ENCODE measurements at places on chromosomes 3 and 15.

GRCh38 chr3:132037581-132037980 lies 2.8 kb upstream of the CPNE4 start:
- DNase-seq = no peak

- no peak for DNase-seq
Observed at GRCh38 chr3:15042936-15043335, 22.2 kb downstream of the MRPS25 start.

DNA sequence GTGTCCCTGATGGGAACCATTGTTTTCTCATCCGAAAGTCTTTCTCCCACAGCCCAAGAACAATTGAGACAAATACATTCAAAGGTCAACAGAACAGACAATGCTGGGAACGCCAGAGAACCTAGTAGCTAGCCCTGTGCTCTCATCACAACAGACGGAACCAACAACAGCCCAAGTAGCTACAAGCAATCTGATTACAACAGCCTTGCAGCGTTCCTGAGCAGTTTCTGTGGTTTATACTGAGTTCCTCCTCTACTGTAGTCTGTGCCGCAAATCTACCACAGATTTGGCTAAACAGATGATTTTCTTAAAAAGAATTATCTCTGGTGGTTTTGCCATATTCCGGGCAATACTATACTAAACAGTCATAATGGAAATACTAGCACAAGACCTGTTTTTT lies 435.6 kb downstream of the MECOM start:
- no peak for DNase-seq

DNA sequence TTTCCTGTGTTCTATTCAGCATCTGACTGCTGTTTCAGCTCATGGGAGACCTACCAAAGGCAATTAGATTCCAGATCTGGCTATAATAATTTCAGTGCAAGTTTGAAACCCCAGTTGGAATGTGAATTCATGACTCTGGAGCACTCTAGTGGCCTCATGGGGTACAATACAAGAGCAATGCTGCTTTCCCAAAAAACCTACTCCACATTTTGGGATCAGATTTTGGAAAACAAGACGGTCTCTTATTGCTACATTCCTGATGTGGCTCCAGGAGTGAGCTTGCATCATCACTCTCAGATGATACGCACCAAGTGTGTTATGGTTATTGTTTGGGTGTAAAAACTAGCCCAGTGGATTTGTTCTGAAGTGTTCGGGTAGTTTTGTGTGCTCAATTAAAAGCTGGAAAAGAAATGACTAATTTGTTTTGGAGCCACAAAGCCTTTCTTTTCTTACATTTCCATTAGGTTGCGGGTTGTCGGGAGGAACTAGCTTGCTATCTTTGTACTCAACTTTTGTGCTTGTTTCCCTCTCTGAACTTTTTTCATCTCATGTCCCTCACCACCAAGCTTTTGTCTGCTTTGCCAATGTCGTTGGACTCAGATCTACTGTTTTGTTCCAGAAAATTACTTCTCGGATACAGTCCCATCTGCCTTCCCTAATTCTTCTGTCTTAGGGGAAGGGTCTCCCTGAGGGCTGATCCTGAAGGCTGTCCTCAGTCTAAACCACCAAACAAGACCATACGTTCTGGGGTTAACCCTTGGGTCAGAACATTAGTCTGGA lies 272.1 kb downstream of the BBX start:
- DNase-seq = no peak

- no peak for DNase-seq
Observed at GRCh38 chr15:80958818-80959495, 30.7 kb downstream of the MESD start.

- peak; percentile 85 for DNase-seq
Observed at GRCh38 chr3:46923559-46924350, 46.2 kb downstream of the PTH1R start.

DNA sequence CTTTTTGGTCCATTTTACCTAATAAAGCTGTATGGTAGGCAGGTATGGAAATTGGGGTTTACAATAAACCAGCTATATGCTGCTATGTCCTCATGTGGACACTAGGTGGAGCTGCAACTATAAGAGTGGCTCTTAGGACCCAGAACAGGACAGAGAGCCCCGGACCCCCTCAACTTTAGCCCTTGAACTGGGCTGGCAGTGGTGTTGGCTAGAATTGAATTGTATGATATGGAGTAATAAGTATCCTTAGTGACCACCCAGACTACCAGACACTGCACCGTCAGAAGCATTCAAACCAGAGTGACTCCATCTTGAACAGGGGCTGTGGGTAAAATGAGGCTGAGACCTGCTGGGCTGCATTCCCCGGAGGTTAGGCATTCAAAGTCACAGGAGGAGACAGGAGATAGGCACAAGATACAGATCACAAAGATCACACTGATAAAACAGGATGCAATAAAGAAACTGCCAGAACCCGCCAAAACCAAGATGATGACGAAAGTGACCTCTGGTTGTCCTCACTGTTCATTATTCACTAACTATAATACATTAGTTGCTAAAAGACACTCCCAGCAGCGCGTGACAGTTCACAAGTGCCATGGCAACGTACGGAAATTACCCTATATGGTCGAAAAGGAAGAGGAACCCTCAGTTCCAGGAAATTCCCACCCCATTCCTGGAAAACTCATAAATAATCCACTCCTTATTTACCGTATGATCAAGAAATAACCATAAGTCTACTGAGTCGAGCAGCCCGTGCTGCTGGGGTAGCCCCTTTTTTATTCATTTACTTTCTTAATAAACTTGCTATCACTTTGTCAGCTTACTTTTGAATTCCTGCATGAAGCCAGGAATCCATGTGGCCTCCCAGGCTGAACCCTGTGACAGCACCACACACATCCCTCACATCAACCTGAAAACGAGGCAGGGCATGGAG lies 68.7 kb upstream of the BLM start:
- DNase-seq = no peak

DNA sequence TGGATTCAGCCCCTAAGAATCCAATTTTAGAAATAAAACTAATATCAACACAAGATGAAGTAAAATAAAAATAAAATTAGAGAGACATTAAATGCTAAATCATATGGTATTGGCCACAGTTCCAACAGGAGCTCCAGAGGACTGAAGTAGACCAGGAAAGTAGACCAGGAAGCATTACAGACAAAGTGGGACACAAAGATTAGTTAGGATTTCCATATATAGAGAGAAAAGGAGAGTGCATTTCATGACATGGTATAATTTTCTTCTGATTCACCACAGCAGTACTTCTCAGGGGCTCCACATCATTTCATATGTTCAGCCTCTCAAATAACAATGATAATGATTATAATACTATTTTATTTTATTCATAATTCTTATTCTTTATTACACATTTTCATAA lies 18.3 kb downstream of the FGF7 start:
- no peak for DNase-seq

DNA sequence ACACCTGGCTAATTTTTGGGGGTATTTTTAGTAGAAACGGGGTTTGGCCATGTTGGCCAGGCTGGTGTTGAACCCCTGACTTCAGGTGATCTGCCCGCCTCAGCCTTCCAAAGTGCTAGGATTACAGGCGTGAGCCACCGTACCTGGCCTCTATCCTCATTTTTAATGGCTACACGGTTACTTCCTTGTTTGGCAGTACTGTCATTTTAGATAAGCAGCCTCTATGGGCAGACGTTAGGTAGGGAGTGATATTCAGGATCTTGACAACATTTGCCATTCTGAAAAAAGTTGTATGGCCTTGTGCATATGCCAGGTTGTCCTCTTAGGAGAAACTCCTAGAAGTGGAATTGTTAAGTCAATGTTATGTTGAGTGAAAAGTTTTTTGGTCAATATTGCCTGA lies 141.7 kb downstream of the ITPR1 start:
- DNase-seq = no peak

DNA sequence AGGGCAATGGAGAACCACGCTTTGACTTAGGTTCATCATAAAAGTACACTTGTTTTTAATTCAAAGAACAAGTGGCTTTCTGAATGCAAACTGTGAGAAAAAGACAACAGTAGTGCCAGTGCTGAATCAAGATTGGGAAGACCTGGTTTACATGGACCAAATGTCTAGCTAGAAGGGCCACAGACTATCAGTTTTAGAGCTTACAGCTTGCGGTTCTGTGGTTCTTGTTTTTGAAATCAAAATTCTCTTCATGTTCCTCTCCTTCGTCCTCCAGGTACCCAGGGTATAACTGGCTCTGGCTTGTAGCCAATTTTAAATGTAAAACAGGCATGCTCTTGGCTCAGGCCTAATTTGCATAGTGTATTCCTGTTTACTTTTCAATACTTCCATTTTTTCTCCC lies 124.6 kb downstream of the TGFBR2 start:
- DNase-seq = no peak

DNA sequence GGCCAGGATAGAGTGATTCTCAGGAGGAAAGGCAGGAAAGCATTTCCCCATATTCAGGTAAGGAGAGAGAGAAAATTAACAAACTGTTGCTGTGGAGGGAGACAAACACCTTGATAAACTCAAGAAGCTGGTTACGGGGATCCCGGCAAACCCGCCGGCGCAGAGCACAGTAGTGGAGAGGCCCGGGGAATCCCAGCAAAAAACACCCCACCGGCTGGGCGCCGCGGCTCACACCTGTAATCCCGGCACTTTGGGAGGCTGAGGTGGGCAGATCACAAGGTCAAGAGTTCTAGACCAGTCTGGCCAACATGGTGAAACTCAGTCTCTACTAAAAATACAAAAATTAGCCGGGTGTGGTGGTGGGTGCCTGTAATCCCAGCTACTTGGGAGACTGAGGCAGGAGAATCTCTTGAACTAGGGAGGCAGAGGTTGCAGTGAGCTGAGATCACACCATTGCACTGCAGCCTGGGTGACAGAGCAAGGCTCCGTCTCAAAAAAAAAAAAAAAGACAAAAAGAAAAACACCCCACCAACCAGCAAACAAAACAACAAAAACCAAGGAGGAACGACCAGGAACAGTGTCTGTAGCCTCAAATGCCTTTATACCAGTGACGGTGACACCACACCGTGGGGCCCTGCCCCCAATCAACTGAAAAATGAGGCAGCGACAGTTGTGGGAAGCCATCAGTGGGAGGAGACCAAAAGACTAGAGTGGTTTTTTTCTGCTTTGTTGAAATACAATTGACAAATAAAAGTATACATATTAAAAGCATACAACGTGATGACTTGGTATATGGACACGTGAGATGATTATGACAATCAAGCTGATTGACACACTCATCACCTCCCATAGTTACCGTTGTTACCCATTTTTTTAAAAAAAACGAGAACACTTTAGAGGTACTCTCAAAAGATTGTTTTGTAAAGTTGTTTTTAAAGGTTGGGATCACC lies 40.2 kb upstream of the IDH2 start:
- no peak for DNase-seq

GRCh38 chr3:124456506-124456905 lies 273.7 kb upstream of the UMPS start:
- DNase-seq = no peak

GRCh38 chr15:78959360-78959759 lies 14.5 kb upstream of the CTSH start:
- DNase-seq = no peak

- DNase-seq = no peak
Observed at GRCh38 chr3:71142441-71143161, 440.9 kb downstream of the FOXP1 start.

DNA sequence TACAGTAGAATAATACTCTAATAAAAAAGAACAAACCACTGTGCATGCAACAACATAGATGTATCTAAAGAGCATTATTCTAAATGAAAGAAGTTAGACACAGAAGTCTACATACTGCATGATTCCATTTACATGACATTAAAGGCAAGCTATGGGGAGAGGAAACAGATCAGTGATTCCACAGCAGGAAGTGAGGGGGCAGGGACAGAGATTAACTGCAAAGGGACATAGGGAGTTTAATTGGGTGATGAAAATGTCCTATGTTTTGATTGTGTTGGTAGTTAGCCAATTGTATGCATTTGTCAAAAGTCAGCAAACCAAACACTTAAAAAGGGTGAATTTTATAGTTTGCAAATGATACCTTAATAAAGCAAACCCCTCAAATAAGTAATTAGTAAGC lies 13.8 kb downstream of the CRYGS start:
- no peak for DNase-seq

DNA sequence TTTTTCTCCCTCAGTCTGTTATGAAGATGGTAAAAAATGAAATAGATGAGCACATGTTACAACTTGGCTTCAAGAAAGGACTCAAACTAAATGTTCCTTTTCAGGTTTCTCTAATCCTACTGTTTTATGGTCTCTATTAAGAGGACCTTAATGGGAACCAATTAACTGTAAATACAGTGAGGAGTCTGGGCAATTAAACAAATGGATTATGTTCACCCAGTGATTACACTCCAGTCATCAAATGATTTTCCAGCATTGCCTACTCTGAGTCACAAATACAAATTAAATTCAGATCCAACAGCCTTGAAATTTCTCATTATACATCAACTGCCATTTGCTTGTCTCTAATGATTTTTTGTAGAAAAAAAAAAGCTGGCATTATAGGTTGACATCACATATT lies 129.2 kb downstream of the NEK10 start:
- DNase-seq = no peak

- no peak for DNase-seq
Observed at GRCh38 chr3:55446850-55447249, 40.3 kb downstream of the WNT5A start.

DNA sequence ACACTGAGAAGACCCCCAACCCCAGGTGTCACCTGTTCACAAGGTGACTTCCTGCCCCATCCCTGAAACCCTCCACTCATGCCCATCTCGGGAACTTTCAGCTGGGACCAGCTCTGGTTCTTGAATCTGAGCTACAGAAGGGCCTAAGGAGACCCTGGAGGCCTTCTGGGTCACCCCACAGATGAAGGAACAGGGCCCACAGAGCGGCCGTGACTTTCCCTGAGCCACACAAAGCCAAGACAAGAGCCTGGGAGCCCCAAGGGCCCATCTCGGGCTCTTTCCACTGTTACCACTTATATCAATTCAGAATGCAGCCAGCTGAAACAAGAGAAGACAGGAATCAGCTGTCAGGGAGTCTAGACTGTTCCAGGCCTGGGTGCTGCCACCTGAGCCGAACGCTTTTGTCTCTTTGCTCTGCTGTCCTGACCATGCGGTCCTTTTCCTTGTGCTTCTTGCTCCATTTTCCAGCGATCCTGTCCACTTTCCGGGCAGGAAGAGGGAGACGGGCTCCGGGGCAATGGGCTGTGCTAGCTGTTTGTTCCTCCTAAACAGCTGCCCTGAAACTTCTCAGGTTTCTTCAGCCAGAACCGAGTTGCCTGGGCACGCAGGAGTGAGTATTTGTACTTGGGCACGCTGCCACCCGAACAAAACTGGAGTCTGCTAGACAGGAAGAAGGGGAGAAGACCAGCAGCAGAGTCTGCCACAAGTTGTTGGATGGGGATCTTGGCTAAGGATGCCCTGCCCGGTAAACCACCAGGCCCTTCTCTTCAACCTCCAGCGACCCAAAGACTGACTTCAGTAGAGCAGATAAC lies 28.0 kb upstream of the PIGZ start:
- peak; percentile 41 for DNase-seq

- no peak for DNase-seq
Observed at GRCh38 chr3:71806736-71807135, 21.8 kb upstream of the PROK2 start.

DNA sequence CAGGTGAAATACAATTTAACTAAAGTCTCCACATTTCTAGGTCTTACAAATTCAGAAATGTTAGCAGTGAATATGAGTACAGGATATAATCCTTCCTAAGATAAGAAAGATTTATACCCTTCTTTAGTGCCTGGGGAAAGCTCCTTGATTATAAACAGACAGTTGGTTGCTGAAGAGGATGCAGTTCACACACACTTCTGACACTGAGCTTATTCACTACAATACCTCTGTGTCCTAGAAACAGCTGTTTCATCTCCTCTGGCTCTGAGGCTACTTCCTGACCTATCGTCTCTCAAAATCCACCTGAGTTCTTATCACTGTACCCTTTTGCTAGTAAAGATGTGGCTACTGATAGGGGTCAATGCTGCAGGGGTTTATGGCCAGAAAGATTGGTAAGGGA lies 57.1 kb downstream of the TP63 start:
- DNase-seq = no peak

GRCh38 chr15:35603301-35603700 lies 57.3 kb upstream of the DPH6 start:
- DNase-seq = no peak
